ENCODE measurements at places on chromosomes 11 and 22.

DNA sequence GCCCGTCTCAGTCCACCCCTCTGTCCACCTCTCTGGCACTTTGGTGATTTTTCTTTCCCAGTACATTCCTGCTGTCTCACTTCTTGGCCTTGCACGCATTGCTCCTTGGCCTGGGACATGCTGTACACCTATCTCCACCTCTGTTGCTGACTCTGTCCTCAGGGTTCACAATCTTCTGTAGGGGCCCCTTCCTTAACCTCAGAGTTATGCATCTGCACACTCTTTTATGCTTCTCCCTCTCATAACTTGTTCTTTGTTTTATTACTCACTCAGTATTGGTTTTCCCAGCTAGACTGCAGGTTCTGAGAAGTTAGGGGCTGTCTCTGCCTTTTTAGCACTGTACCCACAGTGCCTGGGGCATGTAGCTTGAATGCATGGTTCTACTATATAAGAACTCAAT, 139.1 kb upstream of the MTMR2 start:
- peaks cover 3% of the 10 kb centered on the region for H3K4me1 ChIP-seq
- H3K4me3 ChIP-seq: no peak overlapping the region
- H3K36me3 ChIP-seq: peaks cover 2% of the 10 kb centered on the region
- H3K27me3 ChIP-seq: no peaks in the 10 kb centered on the region

- H3K4me3 ChIP-seq: no peak overlapping the region
- H3K27ac ChIP-seq: no peak overlapping the region
- no peaks in the 10 kb centered on the region for H3K4me1 ChIP-seq
- DNase-seq: no peak
- no peaks in the 10 kb centered on the region for H3K36me3 ChIP-seq
- no peaks in the 10 kb centered on the region for H3K27me3 ChIP-seq
These were observed 117.6 kb downstream of the ARHGAP8 start for GRCh38 chr22:44870021-44870420.

DNA sequence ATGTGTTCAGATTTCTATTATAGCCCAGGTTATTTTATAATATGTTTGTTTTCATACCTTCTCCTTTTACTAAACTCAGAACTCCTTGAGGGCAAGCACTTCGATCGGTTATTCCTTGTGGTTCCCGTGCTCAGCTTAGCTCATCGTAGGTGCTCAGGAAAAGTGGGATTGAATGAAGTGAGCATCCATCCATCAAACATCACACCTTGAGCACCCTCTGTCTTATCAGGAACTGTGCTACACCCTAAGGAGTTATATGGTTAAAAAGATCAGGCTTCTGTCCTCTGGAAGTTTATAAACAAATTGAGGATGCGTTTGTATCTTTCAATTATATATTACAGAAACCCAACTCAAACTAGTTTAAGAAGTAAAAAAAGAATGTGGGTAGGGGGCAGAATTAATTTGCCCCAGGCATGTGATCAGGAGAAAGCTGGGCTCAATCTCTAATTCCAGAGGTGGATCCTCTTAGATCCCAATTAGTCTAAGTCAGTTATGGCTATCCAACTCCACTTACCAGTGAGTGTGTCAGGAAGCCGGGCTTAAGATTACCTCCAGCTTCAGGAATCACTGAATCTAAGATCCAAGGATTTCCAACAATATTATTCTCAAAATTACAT, 59.9 kb upstream of the RRAS2 start:
- peaks cover 18% of the 10 kb centered on the region for H3K4me1 ChIP-seq
- H3K36me3 ChIP-seq: no peaks in the 10 kb centered on the region
- DNase-seq: no peak
- H3K27ac ChIP-seq: no peak overlapping the region

DNA sequence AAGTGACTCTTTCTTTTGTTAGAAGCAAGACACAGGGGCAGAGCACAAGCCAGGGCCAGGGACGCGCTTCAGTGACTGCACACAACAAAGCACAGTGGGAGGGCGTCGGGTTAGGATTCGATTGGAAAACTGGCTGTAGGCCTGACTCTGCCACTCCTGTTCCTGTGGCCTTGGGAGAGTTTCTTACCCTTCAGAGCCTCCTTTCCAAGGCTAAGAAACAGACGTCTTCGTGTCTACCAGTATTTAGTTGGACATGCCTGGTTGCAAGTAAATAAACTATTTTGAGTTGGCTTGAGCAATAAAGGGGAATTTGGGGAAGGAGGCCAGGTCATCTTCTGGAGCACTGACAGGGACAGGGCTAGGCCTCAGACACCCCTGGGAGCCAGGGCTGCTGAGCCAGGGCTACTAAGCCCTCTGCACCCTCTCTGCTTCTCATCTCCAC, 549.1 kb downstream of the INSC start:
- no peak for DNase-seq
- H3K4me1 ChIP-seq: no peaks in the 10 kb centered on the region
- no peaks in the 10 kb centered on the region for H3K36me3 ChIP-seq
- no peak overlapping the region for H3K27ac ChIP-seq
- H3K4me3 ChIP-seq: no peak overlapping the region
- no peaks in the 10 kb centered on the region for H3K27me3 ChIP-seq

- H3K36me3 ChIP-seq: no peaks in the 10 kb centered on the region
- no peaks in the 10 kb centered on the region for H3K4me1 ChIP-seq
- H3K4me3 ChIP-seq: no peak overlapping the region
- no peaks in the 10 kb centered on the region for H3K27me3 ChIP-seq
- no peak for DNase-seq
- no peak overlapping the region for H3K27ac ChIP-seq
These were observed 46.3 kb upstream of the CADM1 start for GRCh38 chr11:115550291-115551059.

- no peaks in the 10 kb centered on the region for H3K27me3 ChIP-seq
- DNase-seq: no peak
- H3K27ac ChIP-seq: no peak overlapping the region
- no peaks in the 10 kb centered on the region for H3K36me3 ChIP-seq
- no peak overlapping the region for H3K4me3 ChIP-seq
These were observed 32.3 kb downstream of the MEI1 start for GRCh38 chr22:41731609-41732008.

DNA sequence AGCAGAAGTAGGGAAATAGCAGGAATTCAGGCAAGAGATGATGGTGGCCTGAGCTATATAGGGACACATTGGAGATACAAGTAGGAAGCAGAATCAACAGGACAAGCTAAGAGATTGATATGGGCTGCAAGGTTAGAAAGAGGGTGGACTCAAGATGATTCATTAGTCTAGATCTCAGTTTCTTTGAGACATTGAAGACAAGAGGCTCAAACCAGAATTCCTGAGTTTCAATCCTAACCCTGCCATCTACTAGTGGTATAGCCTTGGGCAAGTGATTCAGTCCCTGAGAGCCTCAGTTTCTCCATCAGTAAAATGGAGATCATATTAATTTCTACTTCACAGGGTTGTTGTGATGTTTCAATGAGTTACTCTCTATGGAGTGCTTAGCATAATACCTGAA, 53.1 kb upstream of the NAV2 start:
- H3K4me3 ChIP-seq: no peak overlapping the region
- H3K27me3 ChIP-seq: no peaks in the 10 kb centered on the region
- H3K36me3 ChIP-seq: no peaks in the 10 kb centered on the region
- peaks cover 6% of the 10 kb centered on the region for H3K4me1 ChIP-seq
- no peak for DNase-seq

- H3K36me3 ChIP-seq: no peaks in the 10 kb centered on the region
- H3K4me1 ChIP-seq: peaks cover 91% of the 10 kb centered on the region
- H3K4me3 ChIP-seq: peak overlapping the region; percentile 34
These were observed 62.8 kb downstream of the BCR start for GRCh38 chr22:23243006-23243573.

DNA sequence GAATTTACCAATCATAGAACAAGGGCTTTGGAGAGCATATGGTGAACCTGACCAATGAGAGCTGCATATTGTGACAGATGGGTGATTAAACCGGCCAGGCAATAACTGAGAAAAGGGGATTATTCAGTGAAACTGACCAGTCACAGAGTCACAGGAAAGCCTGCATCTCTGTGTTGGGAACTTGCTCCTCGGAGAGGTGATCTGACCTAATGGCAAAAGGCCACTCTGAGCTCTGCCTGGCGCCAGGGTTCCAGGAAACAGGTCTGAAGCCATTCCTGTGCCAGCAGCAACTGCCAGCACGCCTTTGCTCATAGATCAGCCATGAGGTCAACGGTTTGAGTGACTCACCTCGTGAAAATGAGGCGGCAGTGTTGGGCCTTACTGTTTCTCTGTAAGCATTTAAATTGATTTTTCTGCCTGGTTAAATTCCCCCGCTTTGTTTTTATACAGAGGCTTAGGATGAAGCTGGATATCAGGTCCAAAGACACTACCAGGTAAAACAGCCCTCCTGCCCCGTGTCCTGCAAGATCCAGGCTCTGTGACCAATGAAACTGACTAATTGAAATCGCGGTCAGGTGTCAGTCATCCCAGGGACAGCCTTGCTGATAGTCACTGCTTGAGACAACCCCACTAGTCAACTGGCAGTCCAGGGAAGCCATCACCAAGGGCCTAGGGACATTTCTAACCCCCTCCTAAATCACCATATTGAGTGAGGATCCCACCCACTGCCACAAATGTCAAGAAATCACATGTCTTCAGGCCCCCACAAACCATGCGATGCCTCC, 35.8 kb upstream of the MYOD1 start:
- no peaks in the 10 kb centered on the region for H3K36me3 ChIP-seq
- H3K4me1 ChIP-seq: no peaks in the 10 kb centered on the region
- no peak for DNase-seq
- no peak overlapping the region for H3K4me3 ChIP-seq
- no peak overlapping the region for H3K27ac ChIP-seq

GRCh38 chr11:75873417-75874221, 58.6 kb downstream of the UVRAG start:
- H3K27ac ChIP-seq: no peak overlapping the region
- H3K27me3 ChIP-seq: no peaks in the 10 kb centered on the region
- H3K4me1 ChIP-seq: peaks cover 3% of the 10 kb centered on the region

- no peak for DNase-seq
- no peaks in the 10 kb centered on the region for H3K27me3 ChIP-seq
- peaks cover 8% of the 10 kb centered on the region for H3K36me3 ChIP-seq
- no peaks in the 10 kb centered on the region for H3K4me1 ChIP-seq
- H3K4me3 ChIP-seq: no peak overlapping the region
These were observed 19.9 kb downstream of the TP53I11 start for GRCh38 chr11:44930588-44931302.

DNA sequence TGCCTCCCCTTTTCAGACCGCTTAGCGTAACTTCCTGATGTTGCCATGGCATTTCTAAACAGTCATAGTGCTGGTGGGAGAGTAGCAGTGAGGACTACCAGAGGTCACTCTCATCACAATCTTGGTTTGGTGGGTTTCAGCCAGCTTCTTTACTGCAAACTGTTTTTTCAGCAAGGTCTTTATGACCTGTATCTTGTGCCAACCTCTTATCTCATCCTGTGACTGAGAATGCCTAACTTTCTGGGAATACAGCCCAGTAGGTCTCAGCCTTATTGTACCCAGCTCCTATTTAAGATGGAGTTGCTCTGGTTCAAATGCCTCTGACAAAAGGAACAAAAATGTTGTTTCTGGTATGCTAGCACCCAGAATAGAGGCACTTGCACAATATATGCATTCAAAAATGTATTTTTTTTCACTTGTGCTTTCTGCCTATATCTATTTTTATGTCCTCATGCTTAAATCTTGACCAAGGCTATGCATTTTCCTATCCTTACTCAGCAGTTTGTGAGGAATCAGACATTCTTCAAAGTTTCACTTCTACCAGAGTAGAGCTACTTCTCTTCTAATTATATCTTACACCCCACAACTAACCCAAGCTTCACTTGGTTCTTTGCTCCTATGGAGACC, 16.1 kb upstream of the OR51M1 start:
- no peak overlapping the region for H3K4me3 ChIP-seq
- H3K4me1 ChIP-seq: no peaks in the 10 kb centered on the region
- DNase-seq: no peak
- H3K36me3 ChIP-seq: no peaks in the 10 kb centered on the region
- H3K27ac ChIP-seq: no peak overlapping the region

- H3K27ac ChIP-seq: peak overlapping the region; percentile 39
- no peaks in the 10 kb centered on the region for H3K36me3 ChIP-seq
- peaks cover 60% of the 10 kb centered on the region for H3K4me1 ChIP-seq
- no peaks in the 10 kb centered on the region for H3K27me3 ChIP-seq
- peak overlapping the region; percentile 47 for H3K4me3 ChIP-seq
These were observed 550.7 kb downstream of the ETS1 start for GRCh38 chr11:128036556-128037093.

- H3K27ac ChIP-seq: no peak overlapping the region
- no peak for DNase-seq
- peaks cover 3% of the 10 kb centered on the region for H3K27me3 ChIP-seq
- no peak overlapping the region for H3K4me3 ChIP-seq
- H3K4me1 ChIP-seq: no peaks in the 10 kb centered on the region
- no peaks in the 10 kb centered on the region for H3K36me3 ChIP-seq
These were observed 46.1 kb upstream of the BLID start for GRCh38 chr11:122162095-122162494.

DNA sequence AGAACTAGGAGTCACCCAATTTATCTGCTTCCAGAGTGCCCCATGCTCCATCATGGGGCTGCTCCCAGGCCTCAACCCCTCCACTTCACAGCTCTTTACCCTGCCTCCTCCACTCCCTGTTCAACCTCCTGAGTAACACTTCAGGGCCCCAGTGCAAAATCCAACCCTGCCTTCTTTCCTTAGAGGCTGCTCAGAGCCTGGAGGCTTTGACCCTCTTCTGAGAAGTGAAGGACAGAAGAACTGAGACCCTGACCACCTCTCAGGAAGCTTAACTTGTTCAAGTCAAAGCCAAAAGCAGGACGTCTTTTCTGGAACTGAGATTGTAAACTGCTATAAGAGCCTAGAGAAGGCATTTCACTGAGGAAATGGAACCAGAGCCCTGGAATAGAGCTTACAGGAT, 15.5 kb downstream of the EIF3F start:
- H3K27ac ChIP-seq: no peak overlapping the region
- DNase-seq: no peak
- H3K36me3 ChIP-seq: peaks cover 25% of the 10 kb centered on the region
- no peaks in the 10 kb centered on the region for H3K4me1 ChIP-seq
- H3K4me3 ChIP-seq: no peak overlapping the region
- no peaks in the 10 kb centered on the region for H3K27me3 ChIP-seq

DNA sequence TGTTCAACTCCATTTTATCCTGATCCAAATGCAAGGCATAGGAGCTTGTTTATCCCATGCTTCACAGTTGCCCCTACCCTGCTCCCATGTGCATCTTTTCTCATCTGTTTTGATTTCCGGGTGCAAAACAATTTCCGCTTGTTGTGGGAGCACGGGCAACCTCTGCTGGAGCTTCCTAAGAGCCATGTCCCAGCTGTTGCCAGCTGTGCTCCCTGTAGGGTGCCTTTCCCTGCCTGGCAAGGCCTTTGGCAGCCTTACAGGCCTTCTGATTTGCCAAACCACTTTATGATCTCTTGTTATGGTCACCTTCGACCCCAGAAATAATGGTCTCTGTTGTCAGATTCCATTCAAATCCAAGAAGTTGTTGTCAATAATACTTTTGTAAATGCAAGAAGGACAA, 1038.5 kb downstream of the OPCML start:
- no peaks in the 10 kb centered on the region for H3K36me3 ChIP-seq
- no peak overlapping the region for H3K27ac ChIP-seq
- no peaks in the 10 kb centered on the region for H3K4me1 ChIP-seq
- no peaks in the 10 kb centered on the region for H3K27me3 ChIP-seq
- DNase-seq: no peak

DNA sequence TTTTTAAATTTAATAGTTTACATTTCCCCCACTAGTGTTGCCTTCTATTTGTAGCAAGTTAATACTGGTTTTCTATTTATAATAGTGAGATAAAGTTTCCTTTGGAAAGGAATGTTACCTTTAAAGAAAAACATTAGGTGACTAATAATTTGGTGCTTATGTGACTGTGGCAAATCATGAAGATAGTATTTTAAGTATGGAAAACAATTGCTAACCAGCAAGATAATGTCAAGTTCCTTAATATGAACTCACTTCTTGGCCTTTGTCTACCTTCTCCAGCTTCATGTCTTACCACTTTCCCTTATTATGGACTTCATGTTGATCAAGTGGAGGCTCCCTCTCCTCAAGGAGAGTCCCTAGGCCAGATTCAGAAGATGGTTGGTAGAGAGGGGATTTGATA, 27.2 kb downstream of the ARHGEF12 start:
- H3K36me3 ChIP-seq: no peaks in the 10 kb centered on the region
- H3K27me3 ChIP-seq: peaks cover 8% of the 10 kb centered on the region
- no peaks in the 10 kb centered on the region for H3K4me1 ChIP-seq

Measured in CD4-positive, alpha-beta T cell (primary cell).